ENCODE measurements at places on chromosomes 6 and 20.
A peak's percentile ranks its signal among the peaks of the same experiment; 100 is the strongest.

DNA sequence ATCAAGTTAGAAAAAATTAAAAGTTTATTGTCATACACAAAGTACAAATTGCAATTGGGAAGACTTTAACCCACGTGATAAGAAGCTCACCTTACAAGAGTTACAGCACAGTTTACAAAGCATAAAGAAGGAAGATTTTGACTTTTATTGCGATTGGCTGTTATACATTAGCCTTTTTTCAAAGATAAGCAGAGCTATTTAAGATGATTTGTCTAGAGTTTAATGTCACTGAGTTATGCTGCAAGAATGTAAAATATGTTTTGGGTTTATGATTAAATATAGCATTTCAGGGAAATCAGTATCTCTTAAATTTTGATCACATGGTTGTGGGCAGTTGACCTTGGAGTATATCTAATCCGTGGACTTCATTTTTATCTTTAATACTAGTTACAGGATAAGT lies 664.2 kb upstream of the PTCHD4 start:
- no peak for DNase-seq
- no peak overlapping the region for H3K4me3 ChIP-seq
- H3K27me3 ChIP-seq = no peaks in the 10 kb centered on the region
- H3K27ac ChIP-seq = no peak overlapping the region
- H3K4me1 ChIP-seq = no peaks in the 10 kb centered on the region
- no peaks in the 10 kb centered on the region for H3K36me3 ChIP-seq

DNA sequence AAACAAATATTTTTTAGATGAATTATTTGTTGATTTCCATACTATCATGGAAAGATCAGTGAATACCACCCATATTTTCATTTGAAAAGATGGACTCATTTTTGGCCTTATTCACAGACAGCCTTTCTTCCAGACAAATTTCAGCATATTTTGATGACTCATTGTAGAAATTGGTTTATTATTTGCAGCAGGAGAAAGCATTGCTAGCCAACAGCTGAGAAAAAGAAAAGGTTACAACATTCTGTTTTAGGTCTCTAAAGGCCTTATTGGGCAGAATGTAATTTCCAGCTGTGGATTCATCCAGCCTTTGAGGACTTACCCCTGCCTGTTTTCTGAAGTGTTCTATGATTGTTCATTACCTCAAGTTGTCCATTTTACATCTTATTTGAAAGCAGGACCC lies 201.9 kb downstream of the PLCB4 start:
- no peaks in the 10 kb centered on the region for H3K36me3 ChIP-seq
- no peak overlapping the region for H3K27ac ChIP-seq
- no peaks in the 10 kb centered on the region for H3K27me3 ChIP-seq
- no peak for DNase-seq

- DNase-seq = no peak
- H3K4me3 ChIP-seq = no peak overlapping the region
- H3K36me3 ChIP-seq = peaks cover 9% of the 10 kb centered on the region
- no peaks in the 10 kb centered on the region for H3K27me3 ChIP-seq
- H3K27ac ChIP-seq = peak overlapping the region; percentile 16
These were observed 44.4 kb downstream of the DSTN start for GRCh38 chr20:17614176-17614811.

GRCh38 chr6:107132330-107132954 lies 17.1 kb upstream of the BEND3 start:
- H3K4me3 ChIP-seq = no peak overlapping the region
- no peak overlapping the region for H3K27ac ChIP-seq
- H3K36me3 ChIP-seq = no peaks in the 10 kb centered on the region
